ENCODE measurements at places on chromosomes 12 and 14.
A peak's percentile ranks its signal among the peaks of the same experiment; 100 is the strongest.

- no peak for DNase-seq
These were observed 29.1 kb upstream of the CDKL1 start for GRCh38 chr14:50425816-50426215.

- DNase-seq = no peak
These were observed 2.5 kb downstream of the SYNE2 start for GRCh38 chr14:63855281-63855680.

DNA sequence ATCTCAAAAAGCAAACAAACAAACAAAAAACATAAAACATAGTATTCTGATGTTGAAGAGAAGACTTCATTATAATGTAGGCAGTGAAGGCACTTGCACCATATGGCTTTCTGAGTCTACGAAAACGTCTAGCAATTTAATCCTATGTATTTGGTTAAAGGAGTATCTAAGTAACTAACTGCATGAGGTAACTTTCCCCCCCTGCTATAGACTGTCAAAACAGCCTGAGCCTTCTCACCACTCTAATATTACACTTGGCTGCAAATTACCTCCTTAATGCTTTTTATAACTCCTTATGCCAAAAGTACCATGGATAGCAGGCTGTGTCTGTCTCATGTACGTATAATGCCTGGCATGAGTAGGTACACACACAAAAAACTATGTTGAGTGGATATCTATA is 607.6 kb upstream of the FLRT2 start:
- DNase-seq = no peak

DNA sequence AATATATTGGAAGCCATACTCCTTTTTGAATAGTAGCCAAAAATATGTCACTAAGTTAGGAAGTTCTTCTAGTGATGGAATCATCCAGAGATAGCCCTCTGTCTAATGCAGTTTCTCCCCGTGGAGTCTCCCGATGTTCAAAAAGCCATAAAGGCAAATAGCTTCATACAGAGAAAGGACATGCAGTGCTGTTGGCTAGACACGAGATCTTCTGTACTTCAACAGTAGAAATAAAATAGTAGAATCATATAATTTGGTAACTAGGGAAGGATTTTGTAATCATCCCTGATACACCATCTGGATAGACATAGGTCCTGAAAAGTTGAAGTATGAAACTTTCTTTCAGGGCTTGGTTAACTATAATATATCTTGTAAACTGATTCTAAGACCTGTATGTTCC is 27.6 kb downstream of the LRFN5 start:
- no peak for DNase-seq

DNA sequence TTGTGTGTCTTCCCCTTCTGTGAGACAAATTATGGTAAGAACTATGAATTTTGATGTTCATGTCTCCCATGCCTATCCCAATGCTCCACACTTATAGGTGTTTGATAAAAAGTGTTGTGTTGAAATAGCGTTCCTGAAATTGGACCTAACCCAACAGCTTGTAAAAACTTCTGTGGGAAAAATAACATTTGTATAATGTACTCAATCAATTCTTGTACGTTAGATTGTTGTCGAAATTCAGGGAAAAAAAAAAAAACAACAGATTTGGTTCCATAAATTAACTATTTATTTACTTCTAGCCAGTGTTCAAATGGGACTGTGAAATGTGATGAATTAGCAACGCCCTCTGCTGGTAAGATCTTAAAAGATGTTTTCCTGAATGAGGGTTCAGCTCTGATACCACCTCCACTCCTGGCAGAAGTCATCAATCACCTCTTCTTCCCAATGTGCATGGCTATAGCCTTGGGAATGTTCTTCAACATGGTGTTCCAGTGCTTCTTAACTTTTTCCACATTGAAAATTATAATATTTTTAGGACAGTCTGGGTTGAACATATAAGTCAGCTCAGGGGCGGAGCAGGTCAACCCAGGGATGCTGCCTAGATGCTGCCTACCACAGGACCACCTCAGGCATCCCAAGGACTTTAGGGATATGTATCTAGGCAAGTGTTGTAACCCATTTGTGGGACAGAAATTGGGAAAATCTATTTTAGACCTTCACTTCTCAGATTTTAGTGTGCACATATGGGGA is 170.6 kb downstream of the OTOGL start:
- peak; percentile 19 for DNase-seq

DNA sequence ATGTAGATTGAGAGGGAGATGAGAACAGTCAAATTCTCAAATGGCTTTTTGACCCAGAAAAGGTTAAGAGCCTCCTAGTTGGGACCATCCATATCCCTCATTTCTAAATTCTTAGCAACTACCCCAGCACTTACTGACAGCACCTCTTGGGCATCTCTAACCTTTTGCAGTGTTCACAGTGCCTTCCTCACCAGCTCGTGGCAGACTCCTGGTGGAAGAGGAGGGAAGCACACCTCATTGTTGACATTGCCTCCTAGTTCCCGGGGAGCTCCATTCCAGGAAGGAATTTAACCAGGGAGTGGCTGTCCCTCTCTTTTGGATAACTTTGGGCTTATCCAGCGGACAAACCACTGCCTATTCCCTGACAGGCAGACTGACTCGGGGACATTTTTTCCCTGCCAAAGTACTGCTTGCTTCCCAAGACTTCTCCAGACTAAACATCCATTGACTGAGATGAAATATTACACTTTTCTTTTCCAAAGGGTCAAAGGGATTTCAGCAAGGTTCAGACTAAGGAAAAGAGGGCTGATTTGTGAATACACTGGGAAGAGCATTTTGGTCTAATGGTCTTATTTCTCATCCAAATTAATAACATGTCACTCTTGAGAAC is 9.0 kb upstream of the OR6J1 start:
- peak; percentile 63 for DNase-seq

- no peak for DNase-seq
These were observed 910.0 kb downstream of the TMEM121 start for GRCh38 chr14:106436310-106436905.

DNA sequence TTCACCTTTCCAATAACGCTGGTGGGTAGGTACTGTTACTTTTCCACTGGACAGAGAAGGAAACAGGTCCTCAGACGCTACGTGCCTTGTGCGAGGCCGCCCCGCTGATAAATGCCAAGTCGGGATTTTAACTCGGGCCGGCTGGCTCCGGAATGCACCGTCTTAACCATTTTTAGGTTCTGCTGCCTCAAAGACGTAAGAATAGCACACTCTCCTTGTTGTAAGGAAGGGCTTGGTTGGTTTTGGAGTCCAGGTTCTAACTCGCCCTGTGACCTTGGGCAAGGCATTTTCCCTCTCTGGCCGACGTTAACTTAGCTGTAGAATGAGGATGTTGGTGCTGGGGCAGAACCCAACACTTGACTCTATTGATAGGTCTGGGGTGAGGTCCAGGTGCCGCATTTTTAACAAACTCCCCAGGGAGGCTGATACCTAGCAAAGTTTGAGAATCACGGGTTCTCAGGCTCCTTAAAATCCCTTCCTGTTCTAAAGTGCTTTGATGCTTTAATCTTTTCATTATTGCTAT is 814 bp downstream of the ANKRD13A start:
- peak; percentile 34 for DNase-seq

DNA sequence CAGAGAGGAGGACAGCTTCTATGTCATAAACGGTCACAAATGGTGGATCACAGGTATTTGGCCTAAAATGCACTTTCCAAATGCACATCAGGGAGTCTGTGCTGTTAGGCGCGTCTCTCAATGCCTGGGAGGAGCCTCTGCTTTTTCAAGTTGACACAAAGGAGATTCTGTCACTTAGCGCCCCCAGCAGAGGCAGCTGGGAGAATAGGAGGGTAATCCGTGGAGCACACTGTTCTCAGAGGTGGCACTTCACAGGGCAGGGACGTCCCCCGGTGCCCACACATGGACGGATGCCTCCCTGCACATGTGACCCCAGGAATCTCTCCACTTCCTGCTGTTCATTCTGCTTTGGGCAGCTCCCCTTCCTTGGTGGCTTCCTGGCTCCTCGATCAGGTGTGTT is 19.4 kb upstream of the ALDH2 start:
- no peak for DNase-seq

GRCh38 chr12:104535369-104535768 is 78.6 kb downstream of the CHST11 start:
- no peak for DNase-seq

- no peak for DNase-seq
These were observed 395.8 kb upstream of the TBX3 start for GRCh38 chr12:115079760-115080159.

- DNase-seq = peak; percentile 28
These were observed 52.3 kb downstream of the NEUROD4 start for GRCh38 chr12:55072083-55072482.

DNA sequence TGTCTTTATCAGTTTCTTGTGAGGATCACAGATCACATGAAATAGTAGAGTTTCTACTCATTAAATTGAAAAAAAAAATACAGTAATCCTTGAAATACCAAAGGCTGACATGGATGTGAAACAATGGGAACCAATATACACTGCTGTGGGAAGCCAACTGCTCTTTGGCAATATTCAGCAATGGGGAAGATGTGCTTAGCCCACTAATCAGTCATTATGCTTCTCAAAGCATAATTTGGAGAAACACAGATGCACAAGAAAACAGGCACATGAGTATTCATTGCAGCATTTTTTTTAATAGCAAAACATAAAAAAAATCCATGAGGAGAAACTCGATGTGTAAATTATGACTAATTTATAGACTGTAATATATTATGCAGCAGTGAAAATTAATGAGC is 40.6 kb downstream of the A2M start:
- DNase-seq = no peak

GRCh38 chr14:89793367-89793716 is 161.2 kb downstream of the EFCAB11 start:
- DNase-seq = no peak

DNA sequence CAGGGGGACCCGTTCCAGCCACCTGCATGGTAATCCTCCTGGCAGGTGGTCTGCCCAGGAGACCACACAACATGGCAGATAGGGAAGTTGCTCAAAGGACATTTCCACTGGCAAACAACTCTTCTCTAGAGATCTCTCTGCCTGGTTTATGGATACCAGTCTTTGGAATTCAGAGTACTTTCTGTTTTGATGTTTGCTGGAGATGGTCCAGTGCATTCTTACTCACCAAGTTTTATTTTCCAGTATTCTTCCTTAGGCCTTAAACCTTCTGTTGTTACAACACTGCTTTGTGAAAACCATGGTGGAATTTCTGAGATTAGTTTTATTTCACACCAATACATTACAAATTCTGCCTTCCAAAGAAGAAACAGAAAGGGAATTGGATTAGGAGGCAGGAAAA is 428.3 kb downstream of the FUT8 start:
- DNase-seq = no peak

DNA sequence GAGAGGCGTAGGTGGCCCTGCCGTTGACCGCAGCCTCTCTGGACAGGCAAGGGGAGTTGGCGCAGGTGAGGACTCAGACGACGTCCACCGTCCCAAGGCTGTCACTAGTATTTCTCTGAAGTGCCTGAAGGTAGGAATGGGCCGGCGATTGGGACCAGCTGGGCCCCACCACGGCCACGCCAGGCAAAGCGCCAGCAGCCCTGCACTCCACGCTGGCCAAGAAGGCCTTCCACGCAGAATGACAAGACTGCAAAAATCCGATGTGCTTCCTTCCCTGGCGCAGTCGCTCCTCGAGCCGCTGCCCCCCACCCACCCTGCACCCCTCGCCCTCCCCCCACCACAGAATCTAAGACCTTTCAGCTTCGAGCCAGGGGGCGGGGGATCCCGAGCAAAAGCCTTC is 17.3 kb upstream of the MLXIP start:
- no peak for DNase-seq

All from femur (tissue), 1 donor.